ENCODE measurements at places on chromosomes 6 and 20.

- no peak for DNase-seq
Observed at GRCh38 chr6:156016186-156016976, 560.7 kb upstream of the NOX3 start.

GRCh38 chr6:47043286-47043685, 1.2 kb upstream of the ADGRF1 start:
- no peak for DNase-seq

- DNase-seq, result no peak
Observed at GRCh38 chr6:25641940-25642666, 9.9 kb upstream of the SCGN start.

- no peak for DNase-seq
Observed at GRCh38 chr6:112831022-112831421, 483.9 kb downstream of the RFPL4B start.

- no peak for DNase-seq
Observed at GRCh38 chr20:34004227-34004626, 10.5 kb downstream of the RALY start.

GRCh38 chr20:13839421-13840092, 54.7 kb downstream of the NDUFAF5 start:
- no peak for DNase-seq

DNA sequence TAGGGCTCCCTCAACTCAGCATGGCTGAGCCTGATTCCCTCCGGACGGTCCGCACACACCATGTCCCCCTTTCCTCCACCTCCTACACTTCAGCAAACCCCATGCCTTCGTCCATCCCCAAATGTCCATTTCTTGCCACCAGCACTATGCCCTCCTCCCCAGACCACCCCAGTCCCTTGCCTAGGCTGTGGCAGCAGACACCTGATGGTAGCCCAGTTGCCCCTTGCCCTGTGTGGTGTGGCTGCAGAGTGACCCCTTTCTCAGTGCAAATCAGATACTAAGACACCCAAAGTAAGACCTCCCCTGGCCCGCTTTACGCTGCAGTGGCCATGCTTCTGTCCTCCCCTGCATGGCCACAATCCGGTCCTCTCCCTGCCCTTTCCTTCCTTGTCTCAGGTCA, 34.1 kb upstream of the CD93 start:
- no peak for DNase-seq

DNA sequence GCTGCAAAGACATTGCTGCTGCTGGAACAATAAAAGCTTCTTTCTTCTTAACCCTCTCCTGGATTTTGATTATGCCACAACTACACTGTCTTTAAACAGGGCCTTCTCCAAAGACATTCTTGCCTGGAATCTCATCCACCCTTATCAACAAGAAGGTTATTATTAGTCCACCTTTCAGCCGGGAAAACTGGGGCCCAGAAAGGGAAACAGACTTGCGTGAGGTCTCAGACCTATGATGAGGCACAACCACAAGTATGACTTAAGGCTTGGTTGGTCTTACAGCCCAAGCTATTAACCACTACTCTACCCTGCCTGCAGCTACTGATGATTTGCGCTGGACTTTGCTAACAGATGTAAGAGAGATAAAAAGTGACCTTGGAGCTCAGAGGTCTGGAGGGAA, 62.8 kb upstream of the CTNNBL1 start:
- DNase-seq, result no peak

- DNase-seq, result no peak
Observed at GRCh38 chr20:4999788-5000187, 1.5 kb downstream of the SLC23A2 start.

DNA sequence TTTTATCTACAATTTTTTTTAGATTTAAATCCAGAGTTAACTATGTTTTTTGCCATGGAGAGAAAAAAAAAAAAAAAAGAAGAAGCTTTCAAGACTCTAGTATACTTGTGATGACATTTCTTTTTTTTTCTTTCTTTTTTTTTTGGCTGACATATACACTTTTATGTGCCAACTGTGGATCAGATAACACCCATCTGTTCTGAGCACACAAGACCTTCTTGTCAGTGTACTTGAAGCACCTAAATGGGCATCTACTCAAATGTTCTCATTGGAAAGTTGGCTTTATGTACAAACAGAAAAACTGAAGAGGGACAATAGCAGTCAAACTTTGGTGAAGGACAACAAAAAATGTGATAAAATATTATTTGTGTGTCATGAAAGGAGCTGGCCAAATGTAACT, 904.5 kb downstream of the GRIK2 start:
- DNase-seq, result no peak

GRCh38 chr6:109490713-109491112, 7.7 kb upstream of the ZBTB24 start:
- no peak for DNase-seq

DNA sequence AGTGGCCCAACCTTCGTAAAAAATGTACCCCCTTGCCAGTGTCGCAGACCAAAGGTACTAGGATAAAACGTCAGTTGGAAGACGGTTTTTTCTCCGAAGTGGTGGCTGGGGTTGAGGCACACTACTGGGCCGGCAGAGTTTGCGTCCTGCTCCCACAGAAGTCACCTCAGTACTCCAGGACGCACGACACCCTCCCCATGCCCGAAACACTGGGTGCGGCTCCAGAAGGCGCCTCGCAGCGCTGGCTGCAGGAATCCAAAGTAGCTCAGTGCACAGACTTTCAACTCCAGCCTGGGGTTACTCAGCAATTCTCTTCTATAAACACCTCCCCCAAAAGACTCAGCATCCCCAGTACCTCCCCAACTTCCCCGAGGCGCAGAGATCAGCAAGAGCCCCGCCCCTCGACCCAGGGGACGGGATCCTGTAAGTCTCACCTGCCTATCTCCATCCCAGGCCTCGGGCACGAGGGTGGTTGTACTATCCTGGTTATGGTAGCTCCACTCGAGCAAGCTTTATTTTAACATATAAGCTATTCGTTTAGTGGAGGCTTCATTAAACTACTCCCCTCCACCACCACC, 88.2 kb downstream of the ZFP64 start:
- DNase-seq, result no peak

DNA sequence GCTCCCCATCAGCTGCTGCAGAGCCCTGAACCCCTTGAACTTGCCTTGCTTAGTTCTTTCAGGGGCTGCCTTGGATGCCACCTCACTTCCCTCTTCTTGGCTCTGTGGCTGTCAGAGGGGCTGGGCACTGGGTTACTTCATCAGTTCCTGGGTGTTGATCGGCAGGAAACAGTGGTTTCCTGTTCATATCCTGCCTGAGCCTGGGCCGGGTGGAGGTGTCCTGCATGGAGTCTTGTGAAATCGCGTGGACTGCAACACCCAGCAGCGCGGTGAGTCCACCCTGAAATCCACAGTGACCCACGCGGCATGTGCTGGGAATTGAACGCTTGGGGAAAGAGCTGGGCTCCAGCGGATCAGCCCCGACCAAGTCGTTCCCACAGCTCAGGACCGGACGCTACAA, 97.5 kb downstream of the CDH26 start:
- DNase-seq, result no peak

GRCh38 chr6:52053038-52053695, 34.2 kb downstream of the PKHD1 start:
- no peak for DNase-seq

- DNase-seq, result no peak
Observed at GRCh38 chr6:1496836-1497760, 107.7 kb downstream of the FOXF2 start.
